ENCODE measurements at places on chromosomes 5 and 9. TPM values are rescaled to one million over a fixed set of nuclear protein-coding genes. Genes with fewer than 3 reads are reported as not detected.

GRCh38 chr9:15371448-15371845 is 51.2 kb upstream of the SNAPC3 start:
- H3K27ac ChIP-seq, result no peak overlapping the region
- H3K36me3 ChIP-seq, result no peaks in the 10 kb centered on the region
- DNase-seq, result no peak
- H3K4me3 ChIP-seq, result no peak overlapping the region

GRCh38 chr9:87716141-87716540 is 9.8 kb upstream of the CTSL start:
- no peak for DNase-seq
- no peak overlapping the region for H3K4me3 ChIP-seq
- H3K36me3 ChIP-seq, result no peaks in the 10 kb centered on the region

DNA sequence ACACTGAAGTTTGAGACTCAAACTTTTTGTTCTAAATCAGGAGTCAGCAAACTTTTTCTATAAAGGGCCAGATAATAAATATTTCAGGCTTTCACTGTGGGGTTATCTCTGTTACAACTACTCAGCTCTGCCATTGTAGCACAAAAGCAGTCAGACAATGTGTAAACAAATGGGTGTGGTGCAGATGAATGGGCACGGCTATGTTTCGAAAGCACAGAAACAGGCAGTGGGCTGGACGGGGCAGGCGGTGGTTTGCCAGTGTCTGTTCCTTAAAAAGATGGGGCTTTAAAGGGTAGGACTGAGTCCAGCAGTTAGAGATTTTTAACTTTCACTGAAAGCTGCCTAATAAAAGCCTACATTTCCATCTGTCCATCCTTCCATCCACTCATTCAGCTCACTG is 48.9 kb downstream of the PFDN1 start:
- no peak overlapping the region for H3K27ac ChIP-seq
- no peaks in the 10 kb centered on the region for H3K4me1 ChIP-seq
- no peaks in the 10 kb centered on the region for H3K27me3 ChIP-seq

DNA sequence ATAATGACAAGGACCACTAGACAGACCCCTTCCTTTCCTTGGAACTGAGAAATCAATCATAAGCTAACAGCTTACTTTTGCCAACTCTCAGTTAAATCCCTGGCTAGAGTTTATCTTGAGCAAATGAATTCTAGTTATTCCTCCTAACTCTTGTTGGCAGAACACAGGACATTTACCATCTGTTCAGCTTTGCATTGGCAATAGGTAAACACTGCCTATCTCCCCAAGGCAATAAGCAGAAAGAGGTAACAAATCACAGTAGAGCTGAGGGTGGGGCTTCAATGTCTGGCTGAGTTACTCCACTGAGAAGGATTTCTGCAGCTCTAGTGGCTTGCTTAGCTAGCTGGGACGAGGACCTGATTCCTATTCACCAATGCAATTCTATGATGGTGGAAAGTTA is 503.3 kb upstream of the GRIA1 start:
- no peak overlapping the region for H3K4me3 ChIP-seq
- no peak for DNase-seq
- no peaks in the 10 kb centered on the region for H3K36me3 ChIP-seq
- no peak overlapping the region for H3K27ac ChIP-seq

The PCDHGA3 gene
- total RNA-seq, result 4.4 TPM
